Foreskin keratinocyte (primary cell): ENCODE measurements at places on chromosomes 6 and 20. TPM values are rescaled to one million over a fixed set of nuclear protein-coding genes. Genes with fewer than 3 reads are reported as not detected.

Gene BTBD9
- total RNA-seq: 4.2 and 4.6 TPM in 2 replicates

GRCh38 chr6:49782725-49783124 lies 4.4 kb downstream of the PGK2 start:
- DNase-seq: no peak

Gene NPBWR2
- not detected in 2 replicates for total RNA-seq

Gene HCRTR2
- total RNA-seq: not detected in 2 replicates

Gene PET117
- 13.8 and 15.8 TPM in 2 replicates for total RNA-seq

Gene BMP2
- 7.3 and 8.2 TPM in 2 replicates for total RNA-seq

DNA sequence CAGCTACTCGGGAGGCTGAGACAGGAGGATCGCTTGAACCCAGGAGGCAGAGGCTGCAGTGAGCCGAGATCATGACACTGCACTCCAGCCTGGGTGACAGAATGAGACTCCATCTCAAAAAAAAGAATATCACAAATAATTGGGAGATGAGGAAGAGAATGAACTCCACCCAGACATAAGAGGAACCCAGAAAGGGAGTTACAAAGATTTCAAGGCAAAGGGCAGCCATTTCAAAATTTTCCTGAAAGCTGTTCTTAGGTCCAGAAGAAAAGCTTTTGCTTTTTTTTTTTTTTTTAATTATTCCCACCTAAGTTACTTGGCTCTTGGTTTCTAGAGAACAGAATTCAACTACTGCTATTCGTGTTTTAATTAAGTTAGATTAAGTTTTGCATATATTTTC lies 23.8 kb downstream of the MYB start:
- DNase-seq: no peak

Gene FRK
- total RNA-seq: 2.5 and 3.4 TPM in 2 replicates

Gene PDYN
- not detected in 2 replicates for total RNA-seq

Gene TSHZ2
- total RNA-seq: 1.3 and 1.6 TPM in 2 replicates

DNA sequence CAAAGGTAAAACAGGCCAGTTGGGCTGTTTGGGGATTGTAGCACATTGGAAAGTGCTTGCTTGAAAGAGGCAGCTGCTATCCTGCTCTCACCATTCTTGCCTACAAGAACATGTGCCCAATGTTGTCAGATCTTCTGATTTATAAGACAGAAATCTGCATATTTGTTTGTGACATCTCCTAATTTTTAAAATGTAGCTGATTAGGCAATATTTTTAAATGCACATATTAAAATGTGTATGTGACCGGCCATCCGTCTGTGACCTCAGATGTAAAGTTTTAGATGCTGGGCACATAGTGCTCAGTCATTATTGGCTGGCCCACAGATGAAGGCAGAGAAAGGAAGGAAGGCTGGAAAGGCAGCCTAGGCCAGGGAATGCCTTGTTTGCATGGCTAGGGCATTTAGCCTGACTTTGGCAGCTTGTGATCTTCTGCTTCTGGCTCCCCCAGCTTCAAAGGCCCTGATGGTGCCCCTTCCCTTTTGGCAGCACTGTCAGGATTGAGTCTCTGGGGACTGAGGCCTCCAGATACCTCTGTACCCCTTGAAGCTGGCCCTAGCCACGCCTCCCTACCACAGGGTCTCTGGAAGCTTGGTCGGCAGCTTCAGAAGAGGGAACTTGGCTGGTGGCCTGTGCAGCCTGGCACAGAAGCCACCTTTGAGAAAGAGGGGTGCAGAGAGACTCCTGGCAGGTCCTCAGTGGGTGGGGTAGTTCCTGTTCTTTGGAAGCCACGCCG lies 6.4 kb downstream of the SNPH start:
- DNase-seq: no peak

Gene CLPSL2
- not detected in 2 replicates for total RNA-seq

Gene CLVS2
- total RNA-seq: not detected in 2 replicates

DNA sequence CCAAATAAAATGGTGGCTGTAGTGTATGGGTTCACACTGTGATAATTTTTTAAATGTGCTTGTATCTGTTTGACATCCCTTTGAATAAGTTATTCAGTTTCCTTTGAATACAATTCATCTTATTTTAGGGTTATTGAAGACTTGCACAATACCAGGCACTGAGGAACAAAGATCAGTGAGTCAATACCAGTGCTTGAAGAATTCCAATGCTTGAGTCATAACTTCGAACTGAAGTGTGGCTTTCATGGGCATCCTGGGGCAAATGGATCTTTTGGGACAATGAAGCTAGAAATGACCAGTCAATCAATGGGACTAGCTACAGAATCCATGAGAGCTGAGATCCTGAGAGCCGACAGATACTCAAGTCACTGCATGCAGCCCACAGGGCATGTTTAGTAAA lies 349.9 kb upstream of the FLRT3 start:
- peak; percentile 70 for DNase-seq

- no peak for DNase-seq
Measured at GRCh38 chr6:75643173-75643572, 41.5 kb downstream of the SENP6 start.

DNA sequence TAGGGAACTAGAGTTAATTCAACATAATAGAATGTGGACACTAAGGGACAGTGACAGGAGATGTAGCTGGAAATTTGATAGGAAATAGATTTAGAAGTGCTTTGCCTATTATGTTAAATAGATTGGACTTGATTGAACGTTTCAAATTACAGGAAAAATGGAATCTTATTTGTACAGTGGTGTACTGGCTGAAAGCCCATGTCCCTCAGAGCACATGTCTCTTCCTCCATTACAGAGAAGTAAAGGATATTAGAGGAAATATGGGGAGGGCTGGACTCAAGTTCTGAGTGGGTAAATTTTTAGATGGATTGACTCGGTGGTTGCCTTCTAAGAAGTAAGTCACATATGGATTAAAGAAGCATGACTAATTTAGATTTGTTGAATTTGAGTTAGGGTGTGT lies 11.4 kb downstream of the PKIB start:
- no peak for DNase-seq

GRCh38 chr6:33707771-33708170 lies 3.7 kb downstream of the UQCC2 start:
- DNase-seq: no peak

DNA sequence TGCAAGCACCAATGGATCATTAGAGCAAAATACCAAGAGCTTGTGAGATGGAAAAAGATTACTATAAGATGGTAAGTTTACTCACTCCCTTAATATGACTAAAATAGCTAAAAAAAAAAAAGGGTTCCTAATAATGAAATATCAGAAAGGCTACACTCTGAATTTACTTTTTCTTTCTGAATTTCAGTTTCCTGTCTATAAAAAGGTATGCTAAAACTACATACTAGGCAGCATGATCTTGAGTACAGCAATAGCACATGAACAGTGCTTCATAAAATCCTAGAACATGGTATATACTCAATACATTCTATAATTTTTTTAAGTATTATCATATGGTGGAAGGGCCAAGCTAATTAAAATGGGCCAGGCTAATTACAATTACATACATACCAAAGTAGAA lies 24.0 kb upstream of the FAM135A start:
- no peak for DNase-seq

GRCh38 chr6:43383021-43383667 lies 13.7 kb upstream of the ZNF318 start:
- DNase-seq: no peak

Gene DAAM2
- 0.04 TPM in 1 of 2 replicates, not detected in the other for total RNA-seq

Gene ARMH2
- total RNA-seq: not detected in 2 replicates

- no peak for DNase-seq
Measured at GRCh38 chr6:78607189-78607588, 260.2 kb upstream of the IRAK1BP1 start.

Gene RUNX2
- 3.6 and 4.2 TPM in 2 replicates for total RNA-seq
